ENCODE measurements at places on chromosomes 1 and 21.

GRCh38 chr1:233664804-233665574, 51.1 kb downstream of the KCNK1 start:
- DNase-seq, result no peak

DNA sequence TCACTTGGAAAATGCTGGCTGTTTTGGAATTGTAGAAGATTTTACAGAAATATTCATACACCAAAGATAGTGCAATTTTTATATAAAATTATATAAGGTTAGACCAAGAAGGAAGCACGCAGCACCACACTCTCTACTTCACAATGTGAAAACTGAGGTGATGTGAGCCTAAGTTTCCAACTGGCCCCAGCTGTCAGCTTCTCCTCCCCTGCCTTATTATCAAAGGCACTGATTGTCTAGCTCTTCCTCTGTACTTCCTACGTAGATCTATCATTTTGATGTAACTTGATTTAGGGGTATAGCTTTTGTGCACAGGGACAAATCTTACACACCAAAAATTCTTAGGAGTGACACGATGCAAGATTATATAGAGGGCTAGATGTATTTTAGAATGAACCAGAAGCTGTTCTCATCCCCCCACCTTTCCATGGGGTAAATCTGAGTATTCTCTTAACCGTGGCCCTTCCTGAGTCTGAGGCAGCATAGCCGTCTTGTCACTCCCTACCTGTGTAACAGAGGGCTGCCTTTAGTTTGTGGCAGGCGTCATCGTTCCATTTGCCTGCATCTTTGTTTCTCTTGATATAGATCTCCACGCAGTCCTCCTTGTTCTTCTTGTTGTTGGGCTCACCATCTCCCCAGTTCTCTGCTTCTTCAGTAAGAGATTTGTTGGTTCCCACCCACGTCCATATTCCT, 3.4 kb downstream of the SELL start:
- no peak for DNase-seq

DNA sequence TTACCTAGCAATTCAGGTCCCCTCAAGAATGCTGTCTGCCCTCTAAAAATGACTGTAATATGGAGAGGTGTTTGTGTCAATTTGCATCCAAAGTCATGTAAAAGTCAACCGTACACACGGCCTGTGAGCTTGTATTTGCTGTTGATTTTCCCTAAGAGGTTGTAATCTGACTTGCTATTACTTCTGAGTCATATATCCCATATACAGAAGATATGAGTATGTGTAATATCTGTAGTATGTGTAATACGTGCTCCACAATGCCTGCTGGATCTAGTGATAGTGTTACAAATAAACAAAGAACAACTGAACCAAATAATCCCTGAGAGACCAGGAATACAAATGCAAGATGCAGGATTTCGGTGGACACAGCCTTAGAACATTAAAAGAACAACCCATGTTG, 1.4 kb upstream of the KCNJ6 start:
- peak; percentile 20 for DNase-seq

DNA sequence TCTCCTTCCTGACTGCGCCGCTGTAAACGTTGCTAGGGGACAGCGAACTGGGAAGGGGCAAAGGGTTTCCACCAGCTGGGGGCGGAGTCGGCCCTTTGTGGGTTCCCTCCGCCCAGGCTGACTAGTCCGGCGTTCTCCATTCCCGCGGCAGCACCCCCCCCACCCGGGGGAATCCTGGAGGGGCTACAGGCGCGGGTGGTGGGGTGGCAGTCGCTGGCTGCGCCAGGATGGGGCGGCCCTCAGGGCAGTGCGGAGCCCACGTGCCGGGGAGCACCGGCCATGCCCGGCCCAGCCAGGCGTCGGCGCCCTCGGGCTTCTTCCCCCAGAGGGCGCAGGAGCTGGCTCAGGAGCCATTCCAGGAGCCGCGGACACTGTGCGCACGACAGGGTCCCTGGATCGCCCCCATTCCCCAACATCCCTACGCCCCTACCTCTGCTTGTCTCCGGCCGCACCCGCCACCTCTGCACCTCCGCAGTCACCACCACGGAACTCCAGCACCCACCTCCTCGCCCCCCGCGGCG, 476 bp downstream of the BATF3 start:
- peak; percentile 39 for DNase-seq

- DNase-seq, result no peak
Measured at GRCh38 chr1:201021630-201022492, 1.7 kb downstream of the KIF21B start.

DNA sequence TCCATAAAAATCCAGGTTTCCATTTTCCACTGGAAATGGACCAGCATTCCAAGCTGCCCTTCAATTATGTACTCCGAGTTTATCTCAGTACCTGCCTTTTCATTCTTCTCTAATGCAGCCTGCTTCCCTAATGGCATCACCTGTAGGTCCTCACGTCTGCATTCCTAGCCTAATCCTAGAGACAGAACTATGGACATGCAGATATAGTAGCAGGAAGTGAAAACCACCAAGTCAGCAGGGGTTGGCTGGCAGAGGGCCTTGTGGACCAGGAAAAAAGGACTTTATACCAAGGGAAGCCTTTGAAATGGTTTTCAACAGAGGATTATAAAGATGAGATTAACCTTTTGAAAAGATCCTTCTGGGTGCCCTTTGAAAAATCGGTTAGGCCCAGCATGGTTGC, 135.7 kb upstream of the L1TD1 start:
- DNase-seq, result no peak

- DNase-seq, result no peak
Measured at GRCh38 chr1:230291731-230292620, 134.2 kb downstream of the PGBD5 start.

DNA sequence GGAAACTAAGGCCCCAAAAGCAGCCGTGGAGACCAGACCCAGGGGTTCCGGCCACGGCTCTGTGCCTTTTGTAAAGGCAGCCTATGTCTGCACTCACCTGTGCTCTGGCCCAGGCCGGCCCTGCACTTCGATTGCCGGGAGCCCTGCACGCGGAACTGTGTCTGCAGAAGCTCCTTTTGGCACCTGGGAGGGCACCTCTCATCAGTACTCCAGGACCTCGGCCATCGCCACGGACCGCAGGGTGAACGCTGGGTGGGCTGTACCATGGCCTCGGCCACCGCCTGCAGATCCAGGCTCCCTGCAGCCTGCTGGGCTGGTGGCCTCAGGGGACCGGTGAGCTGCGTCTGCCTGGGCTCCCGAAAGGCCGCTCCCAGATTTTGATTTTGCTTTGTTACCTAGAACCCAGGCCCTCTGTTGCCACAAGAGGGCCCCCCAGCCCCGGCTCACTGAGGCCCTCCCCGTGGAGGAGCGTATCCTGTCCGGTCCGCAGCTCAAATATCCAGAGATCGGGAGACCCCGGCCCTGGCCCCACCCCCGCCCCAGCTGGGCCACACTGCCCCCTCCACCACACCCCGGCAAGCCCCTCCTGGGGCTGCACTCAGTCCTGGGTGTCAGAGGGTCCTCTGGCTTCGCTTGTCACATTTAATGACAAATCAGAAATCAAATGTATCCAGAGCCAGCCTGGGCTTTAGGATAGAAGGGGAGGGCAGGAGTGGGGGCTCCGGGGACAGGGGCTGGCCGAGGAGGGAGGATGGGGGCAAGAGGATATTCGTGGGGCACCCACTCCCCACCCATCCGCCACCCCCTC, 60.2 kb upstream of the PDE9A start:
- peak; percentile 89 for DNase-seq

DNA sequence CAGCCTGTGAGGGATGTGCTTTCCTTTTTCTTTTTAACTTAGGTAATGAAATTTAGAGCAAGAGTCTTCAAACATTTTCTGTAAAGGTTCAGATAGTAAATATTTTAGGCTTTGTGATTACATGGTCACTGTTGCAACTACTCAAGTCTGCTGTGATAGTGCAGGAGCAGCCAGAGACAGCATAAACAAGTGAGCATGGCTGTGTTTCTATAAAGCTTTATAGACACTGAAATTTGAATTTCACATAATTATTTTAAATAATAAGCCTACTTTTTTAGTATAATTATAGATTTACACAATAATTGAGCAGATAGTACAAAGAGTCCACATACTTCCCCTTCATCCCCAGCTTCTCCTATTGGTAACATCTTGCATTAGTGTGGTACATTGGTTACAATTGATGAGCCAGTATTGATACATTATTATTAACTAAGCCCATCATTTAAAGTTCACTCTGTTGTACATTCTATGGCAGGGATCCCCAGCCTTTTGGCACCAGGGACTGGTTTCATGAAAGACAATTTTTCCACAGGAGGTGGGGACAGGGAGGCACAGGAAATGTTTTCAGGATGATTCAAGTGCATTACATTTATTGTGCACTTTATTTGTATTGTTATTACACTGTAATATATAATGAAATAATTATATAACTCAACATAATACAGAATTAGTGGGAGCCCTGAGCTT, 3.0 kb downstream of the ATF6 start:
- no peak for DNase-seq

DNA sequence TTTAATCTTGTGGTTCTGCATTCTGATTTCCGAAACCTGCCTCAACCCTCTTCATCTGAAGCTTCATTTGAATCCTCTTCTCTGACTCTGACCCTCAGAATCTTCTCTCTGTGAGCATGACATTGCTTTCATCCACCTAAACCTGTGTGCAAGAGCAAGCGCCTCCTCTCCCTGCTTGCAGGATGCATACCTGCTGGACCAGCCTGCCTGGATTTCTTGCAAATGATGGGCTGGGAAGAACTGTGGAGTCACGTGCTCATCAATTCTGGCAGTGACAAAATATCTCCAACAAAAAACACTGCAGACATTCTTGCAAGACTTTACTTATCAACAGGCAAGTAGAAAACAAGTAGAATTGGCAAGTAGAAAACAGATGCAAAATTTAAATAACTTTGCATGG, 20.8 kb upstream of the SLC35F3 start:
- DNase-seq, result no peak

- DNase-seq, result no peak
Measured at GRCh38 chr1:15413563-15414444, 4.1 kb downstream of the EFHD2 start.

GRCh38 chr1:57204942-57205787, 218.7 kb downstream of the DAB1 start:
- DNase-seq, result no peak

DNA sequence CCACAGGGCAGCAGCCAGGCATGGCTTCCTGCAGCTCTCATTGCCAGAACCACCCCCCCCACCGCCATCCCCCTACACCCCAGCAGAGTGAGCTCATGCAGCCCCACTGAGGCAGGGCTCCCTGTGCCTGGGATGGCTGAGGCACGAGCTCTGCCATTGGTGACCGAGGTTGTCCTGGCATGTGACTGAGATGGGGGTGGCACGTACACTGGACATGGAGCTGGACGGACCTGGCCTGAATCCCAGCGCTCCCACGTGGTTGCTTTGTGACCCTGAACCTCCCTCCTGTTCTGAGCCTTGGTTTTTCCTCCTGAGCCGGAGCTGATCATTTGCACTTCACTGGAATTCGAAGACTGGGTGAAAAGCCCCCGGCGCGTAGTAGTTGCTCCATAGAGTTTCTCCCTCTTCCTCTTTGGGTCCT, 28.3 kb downstream of the ALPL start:
- DNase-seq, result no peak

DNA sequence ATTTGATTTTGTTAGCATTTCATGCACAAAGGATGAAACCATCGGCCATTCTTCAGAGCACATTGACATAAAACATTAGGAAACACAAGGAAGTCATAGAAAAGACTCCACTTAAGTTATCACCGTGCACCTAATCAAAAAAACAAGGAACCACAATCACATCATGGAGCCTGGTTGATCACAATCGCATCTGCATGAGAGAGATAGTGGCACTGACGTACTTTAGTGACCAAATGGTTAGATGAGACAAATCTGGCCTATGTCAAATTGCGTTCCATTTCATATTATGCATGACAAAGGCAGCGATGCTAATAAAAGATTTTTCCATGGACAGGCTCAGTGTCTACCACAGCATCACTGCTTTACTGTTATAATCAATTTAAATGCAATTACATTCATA, 571.8 kb upstream of the ADGRL2 start:
- no peak for DNase-seq

DNA sequence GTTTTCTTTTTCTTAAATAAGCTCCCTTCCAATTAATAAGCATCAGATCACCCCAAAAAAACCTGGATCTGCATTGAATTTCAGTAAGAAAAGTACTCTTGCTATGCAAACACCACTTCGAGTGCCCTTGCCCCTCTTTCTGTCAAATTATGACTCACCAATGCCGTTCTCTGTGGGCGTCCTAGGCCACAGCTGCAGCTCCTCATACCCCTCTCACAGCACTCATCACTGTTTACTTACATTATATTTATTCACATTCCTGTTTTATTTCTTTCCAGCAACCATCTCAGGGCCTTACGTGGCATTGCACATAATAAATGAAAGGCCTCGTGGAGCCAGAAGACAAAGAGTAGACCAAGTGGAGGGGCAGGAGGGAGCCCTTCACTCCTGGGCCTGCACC, 99.1 kb upstream of the CTTNBP2NL start:
- no peak for DNase-seq

- DNase-seq, result peak; percentile 23
Measured at GRCh38 chr21:35428001-35428320, 378.9 kb upstream of the RUNX1 start.

Data from AG08395 (cell line).